Stomach (tissue), 19 donors: ENCODE measurements at places on chromosomes 3 and 15. TPM values are rescaled to one million over a fixed set of nuclear protein-coding genes. Genes with fewer than 3 reads are reported as not detected.

GRCh38 chr15:83565138-83565537 lies 88.8 kb upstream of the ADAMTSL3 start:
- no peak overlapping the region for H3K4me3 ChIP-seq
- H3K27ac ChIP-seq: no peak overlapping the region
- no peaks in the 10 kb centered on the region for H3K4me1 ChIP-seq
- no peaks in the 10 kb centered on the region for H3K27me3 ChIP-seq
- H3K36me3 ChIP-seq: no peaks in the 10 kb centered on the region

- H3K4me3 ChIP-seq: no peak overlapping the region
- no peak for DNase-seq
- no peaks in the 10 kb centered on the region for H3K4me1 ChIP-seq
These were observed 132.2 kb upstream of the TSC22D2 start for GRCh38 chr3:150275941-150276340.

DNA sequence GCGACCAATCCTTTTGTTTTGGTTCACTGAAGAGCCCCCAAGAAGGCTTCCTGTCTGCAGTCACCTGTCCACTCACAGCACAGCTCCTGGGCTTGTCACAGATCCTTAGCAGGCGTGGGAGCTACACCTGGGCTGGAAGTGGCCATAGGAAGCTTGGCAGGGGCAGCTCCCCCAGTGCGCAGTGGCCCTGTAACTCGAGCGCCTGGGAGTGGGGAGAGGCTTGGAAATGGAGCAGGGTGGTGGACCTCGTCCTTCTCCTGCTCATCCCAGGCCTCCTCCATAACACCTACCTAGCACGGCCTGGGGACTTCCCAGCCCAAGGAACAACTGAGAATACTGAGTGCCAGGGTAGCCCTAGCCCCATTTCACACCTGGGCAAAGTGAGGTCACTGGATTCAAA lies 19.3 kb upstream of the TGM5 start:
- H3K27me3 ChIP-seq: no peaks in the 10 kb centered on the region
- no peak overlapping the region for H3K27ac ChIP-seq
- H3K4me1 ChIP-seq: peaks cover 6% of the 10 kb centered on the region
- H3K36me3 ChIP-seq: no peaks in the 10 kb centered on the region

DNA sequence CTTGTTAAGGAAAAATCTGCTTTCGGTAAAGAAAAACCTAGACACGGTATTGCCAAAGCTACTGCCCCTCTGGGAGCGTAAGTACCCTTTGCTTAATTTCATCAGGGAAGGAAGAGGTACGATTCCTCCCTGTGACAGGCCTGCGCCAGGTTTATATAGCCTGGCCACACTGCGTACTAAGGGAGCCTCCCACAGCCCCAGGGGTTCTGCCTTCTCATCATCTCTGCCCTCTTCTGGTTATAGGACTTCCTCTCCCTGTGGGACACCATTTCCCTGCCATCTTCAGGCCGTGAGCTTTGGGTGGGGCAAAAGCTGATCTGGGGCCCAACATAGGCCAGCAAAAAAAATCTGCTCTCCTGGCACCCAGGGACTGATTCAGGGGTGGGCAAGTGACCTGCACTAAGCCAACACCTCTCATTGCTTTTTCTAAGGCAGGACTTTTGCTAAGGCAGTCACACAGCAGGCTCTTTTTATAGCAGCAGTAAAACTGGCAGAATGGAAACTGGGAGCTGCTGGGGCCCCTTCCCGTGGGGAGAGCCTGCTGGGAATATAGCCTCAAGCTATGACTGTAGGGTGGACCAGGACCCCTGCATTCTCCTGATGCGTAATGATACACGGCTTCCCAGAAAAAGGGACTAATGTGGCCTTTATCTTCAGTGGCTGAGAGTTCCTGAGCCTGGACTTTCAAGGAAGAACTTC lies 76.2 kb downstream of the PRICKLE2 start:
- H3K4me1 ChIP-seq: peaks cover 32% of the 10 kb centered on the region
- DNase-seq: no peak
- H3K27ac ChIP-seq: peak overlapping the region; percentile 78
- H3K27me3 ChIP-seq: no peaks in the 10 kb centered on the region
- peaks cover 33% of the 10 kb centered on the region for H3K36me3 ChIP-seq

- no peaks in the 10 kb centered on the region for H3K36me3 ChIP-seq
- no peak overlapping the region for H3K4me3 ChIP-seq
- no peaks in the 10 kb centered on the region for H3K27me3 ChIP-seq
- DNase-seq: no peak
- H3K27ac ChIP-seq: no peak overlapping the region
These were observed 388.1 kb downstream of the FGF12 start for GRCh38 chr3:192339214-192339613.

DNA sequence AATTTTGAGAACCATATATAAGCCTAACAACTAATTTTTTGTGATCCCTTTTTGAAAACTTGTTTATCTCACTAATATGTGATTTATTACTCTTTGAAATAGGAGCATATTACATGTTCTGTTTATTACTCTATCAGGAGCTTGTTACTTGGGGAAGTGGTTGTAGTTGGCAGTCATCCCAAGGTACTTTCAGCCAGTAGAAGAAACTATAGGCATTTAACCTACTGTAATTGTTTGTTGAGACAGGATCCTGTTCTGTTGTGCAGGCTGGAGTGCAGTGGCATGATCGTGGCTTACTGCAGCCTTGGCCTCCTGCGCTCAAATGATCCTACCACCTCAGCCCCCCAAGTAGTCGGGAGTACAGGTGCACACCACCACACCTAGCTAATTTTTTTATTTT lies 195.6 kb downstream of the TCF12 start:
- no peak overlapping the region for H3K27ac ChIP-seq
- no peaks in the 10 kb centered on the region for H3K27me3 ChIP-seq
- H3K4me3 ChIP-seq: no peak overlapping the region
- peaks cover 35% of the 10 kb centered on the region for H3K4me1 ChIP-seq

- H3K27ac ChIP-seq: no peak overlapping the region
- H3K27me3 ChIP-seq: no peaks in the 10 kb centered on the region
- DNase-seq: no peak
- no peak overlapping the region for H3K4me3 ChIP-seq
- no peaks in the 10 kb centered on the region for H3K4me1 ChIP-seq
- no peaks in the 10 kb centered on the region for H3K36me3 ChIP-seq
These were observed 620.4 kb upstream of the NR2F2 start for GRCh38 chr15:95709959-95710695.

GRCh38 chr3:68006646-68007045 lies 352.2 kb upstream of the SUCLG2 start:
- H3K27ac ChIP-seq: no peak overlapping the region
- H3K4me1 ChIP-seq: no peaks in the 10 kb centered on the region
- H3K27me3 ChIP-seq: peaks cover 57% of the 10 kb centered on the region
- no peak for DNase-seq
- H3K4me3 ChIP-seq: no peak overlapping the region

- no peaks in the 10 kb centered on the region for H3K27me3 ChIP-seq
- no peak overlapping the region for H3K4me3 ChIP-seq
- no peak for DNase-seq
- H3K36me3 ChIP-seq: peaks cover 45% of the 10 kb centered on the region
- no peak overlapping the region for H3K27ac ChIP-seq
- H3K4me1 ChIP-seq: no peaks in the 10 kb centered on the region
These were observed 28.3 kb upstream of the STIMATE start for GRCh38 chr3:52925405-52926313.

DNA sequence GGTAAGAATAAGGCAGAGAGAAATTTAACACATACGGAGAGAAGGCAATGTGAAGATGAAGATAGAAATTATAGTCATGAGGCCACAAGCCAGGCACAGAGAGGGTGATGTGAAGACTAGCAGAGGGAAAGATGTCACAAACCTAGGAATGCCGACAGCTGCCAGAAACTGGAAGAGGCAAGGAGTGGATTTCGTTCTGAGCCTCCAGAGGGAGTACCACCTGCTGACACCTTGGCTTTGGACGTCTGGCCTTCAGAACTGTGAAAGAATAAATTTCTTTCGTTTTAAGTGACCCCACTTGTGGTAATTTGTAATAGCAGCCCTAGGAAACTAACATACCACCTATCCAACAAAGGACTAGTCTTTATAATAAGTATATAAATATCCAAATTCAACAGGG lies 5.0 kb upstream of the SGO1 start:
- peaks cover 10% of the 10 kb centered on the region for H3K4me1 ChIP-seq
- no peak overlapping the region for H3K27ac ChIP-seq
- no peaks in the 10 kb centered on the region for H3K36me3 ChIP-seq
- peak; percentile 5 for DNase-seq
- no peak overlapping the region for H3K4me3 ChIP-seq

GRCh38 chr15:52799145-52799811 lies 9.1 kb upstream of the ONECUT1 start:
- DNase-seq: no peak
- H3K27me3 ChIP-seq: peaks cover 100% of the 10 kb centered on the region
- H3K27ac ChIP-seq: no peak overlapping the region

DNA sequence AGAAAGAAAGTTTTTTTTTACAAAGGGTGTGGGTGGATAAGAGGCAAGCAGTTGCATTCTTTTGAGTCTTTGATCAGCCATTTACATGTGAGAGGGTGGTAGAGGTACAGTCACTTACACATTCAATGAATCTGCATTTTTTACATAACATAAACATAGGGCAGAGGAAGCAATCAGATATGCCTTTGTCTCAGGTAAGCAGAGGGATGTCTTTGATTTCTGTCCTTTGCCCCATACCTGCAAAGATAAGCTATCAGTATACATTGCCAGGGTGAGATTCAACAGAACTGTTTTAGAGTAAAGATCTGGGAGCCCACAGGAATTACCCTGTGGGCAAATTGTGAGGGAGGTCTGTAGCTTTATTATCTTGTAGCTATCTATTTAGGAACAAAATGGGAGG lies 5.4 kb upstream of the PPP1R2 start:
- H3K4me1 ChIP-seq: peaks cover 11% of the 10 kb centered on the region
- no peak overlapping the region for H3K4me3 ChIP-seq
- no peak overlapping the region for H3K27ac ChIP-seq
- no peaks in the 10 kb centered on the region for H3K36me3 ChIP-seq

DNA sequence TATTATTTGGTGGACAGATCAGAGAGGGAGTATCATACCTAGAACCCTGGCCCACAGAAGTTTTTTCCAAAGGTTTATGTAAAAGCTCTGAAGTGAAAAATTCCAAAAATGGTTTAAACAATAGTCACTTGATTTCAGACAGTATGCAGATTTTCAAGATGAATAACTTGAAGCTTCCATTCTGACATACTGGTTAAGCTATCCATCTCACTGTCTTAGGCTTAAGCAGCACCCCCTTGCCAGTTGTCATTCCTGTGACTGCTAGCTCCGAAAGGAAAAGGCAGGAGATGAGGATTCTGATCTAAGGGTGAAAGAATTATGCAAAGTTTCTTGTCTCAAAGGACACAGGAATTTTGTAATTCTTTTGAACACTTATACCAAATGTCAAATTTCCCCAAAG lies 337.5 kb upstream of the THBS1 start:
- no peaks in the 10 kb centered on the region for H3K4me1 ChIP-seq
- H3K27ac ChIP-seq: no peak overlapping the region
- no peak overlapping the region for H3K4me3 ChIP-seq
- no peaks in the 10 kb centered on the region for H3K27me3 ChIP-seq

GRCh38 chr15:93417156-93417555 lies 328.1 kb upstream of the RGMA start:
- no peaks in the 10 kb centered on the region for H3K27me3 ChIP-seq
- DNase-seq: no peak
- no peaks in the 10 kb centered on the region for H3K4me1 ChIP-seq
- H3K36me3 ChIP-seq: no peaks in the 10 kb centered on the region

DNA sequence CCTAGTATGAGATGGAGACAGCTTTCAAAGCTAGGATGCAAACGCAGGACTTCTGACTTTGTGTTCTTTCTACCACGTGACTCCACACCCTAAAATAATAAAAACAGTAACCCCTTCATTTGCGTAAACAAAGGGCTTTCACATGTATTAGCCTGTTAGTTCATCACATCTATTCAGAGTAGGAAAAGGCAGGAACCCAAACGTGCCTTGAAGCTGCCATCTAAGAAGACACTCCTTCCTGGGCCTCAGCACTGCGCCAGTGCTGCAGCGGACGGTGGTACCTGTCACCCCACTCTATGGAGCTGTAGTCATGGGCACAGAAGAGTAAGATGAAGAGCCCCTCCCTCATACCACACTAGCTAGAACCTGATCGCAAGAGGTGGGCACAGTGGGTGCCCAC lies 34.3 kb downstream of the PLD1 start:
- peaks cover 19% of the 10 kb centered on the region for H3K4me1 ChIP-seq
- no peak overlapping the region for H3K27ac ChIP-seq
- H3K27me3 ChIP-seq: no peaks in the 10 kb centered on the region
- no peaks in the 10 kb centered on the region for H3K36me3 ChIP-seq
- no peak for DNase-seq
- H3K4me3 ChIP-seq: no peak overlapping the region

GRCh38 chr15:73907035-73907408 lies 19.2 kb upstream of the LOXL1 start:
- peaks cover 7% of the 10 kb centered on the region for H3K27me3 ChIP-seq
- DNase-seq: no peak
- H3K4me3 ChIP-seq: no peak overlapping the region

DNA sequence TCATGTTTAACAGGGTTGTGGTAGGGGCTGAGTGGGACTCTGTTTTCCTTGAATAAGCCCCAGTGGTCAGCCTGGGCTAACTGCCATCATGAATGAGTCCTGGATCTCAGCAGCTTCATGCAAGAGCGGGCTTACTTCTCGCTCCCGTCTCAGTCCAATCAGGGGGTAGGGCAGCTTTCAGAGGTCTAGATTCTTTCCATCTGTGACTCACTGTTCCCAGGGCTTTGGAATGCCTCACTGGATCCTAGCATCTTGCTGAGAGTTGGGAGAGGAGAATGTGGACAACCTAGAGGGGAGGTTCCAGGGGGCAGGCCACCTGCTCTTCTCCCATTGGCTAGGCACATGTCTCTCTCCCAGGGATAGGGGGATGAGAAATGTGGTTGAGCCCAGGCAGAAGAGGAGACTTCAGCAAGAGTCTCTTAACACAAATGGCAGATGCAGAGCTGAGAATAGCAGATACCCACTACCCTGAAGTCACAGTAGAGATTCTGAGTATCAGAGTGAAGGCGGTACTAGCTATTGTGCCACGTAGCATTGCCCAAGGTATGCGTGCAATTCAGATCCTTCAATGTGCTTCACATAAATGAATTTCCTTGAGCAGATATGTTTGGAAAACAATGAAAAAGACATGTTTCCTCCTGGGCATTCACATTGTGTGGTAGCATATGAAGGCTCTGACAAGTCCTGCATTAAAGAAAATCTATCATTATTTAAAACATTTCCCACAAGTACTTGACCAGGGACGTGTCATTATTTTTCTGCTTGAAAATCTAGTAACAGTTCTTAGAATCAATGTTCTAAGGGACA lies 257.7 kb upstream of the PROK2 start:
- no peak overlapping the region for H3K4me3 ChIP-seq
- H3K4me1 ChIP-seq: no peaks in the 10 kb centered on the region
- H3K36me3 ChIP-seq: no peaks in the 10 kb centered on the region

The RTP4 gene
- 65.3 TPM for total RNA-seq

The MBD4 gene
- 19.1 TPM for total RNA-seq

The GPR176 gene
- total RNA-seq: not detected

The RIOX2 gene
- total RNA-seq: 16.3 TPM

The HIGD1A gene
- total RNA-seq: 177 TPM

The CHL1 gene
- total RNA-seq: 13.0 TPM

The TMEM45A gene
- 0.72 TPM for total RNA-seq

The GPR62 gene
- total RNA-seq: not detected
